ENCODE measurements at places on chromosomes 11 and 22.

DNA sequence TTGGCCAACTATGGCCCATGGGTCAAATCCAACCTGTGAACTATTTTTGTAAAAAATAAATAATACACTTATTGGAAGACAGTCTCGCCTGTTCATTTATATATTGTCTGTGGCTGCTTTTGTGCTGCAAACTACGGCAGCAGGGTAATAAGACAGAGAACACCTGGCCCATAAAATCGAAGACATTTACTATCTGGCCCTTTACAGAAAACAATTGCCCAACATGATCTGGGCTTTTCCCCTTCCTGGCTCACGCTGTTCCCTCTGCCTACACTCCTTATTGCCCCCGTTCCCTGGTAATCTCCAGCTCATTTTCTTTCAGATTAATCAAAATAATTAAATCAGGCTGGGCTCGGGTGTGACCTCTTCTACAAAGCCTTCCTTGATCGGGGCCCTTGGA lies 5.6 kb downstream of the PLAAT2 start:
- no peak for DNase-seq

- no peak for DNase-seq
Observed at GRCh38 chr22:40341604-40342003, 4.7 kb upstream of the ADSL start.

GRCh38 chr22:17851759-17852158 lies 77.5 kb upstream of the BID start:
- DNase-seq: no peak

DNA sequence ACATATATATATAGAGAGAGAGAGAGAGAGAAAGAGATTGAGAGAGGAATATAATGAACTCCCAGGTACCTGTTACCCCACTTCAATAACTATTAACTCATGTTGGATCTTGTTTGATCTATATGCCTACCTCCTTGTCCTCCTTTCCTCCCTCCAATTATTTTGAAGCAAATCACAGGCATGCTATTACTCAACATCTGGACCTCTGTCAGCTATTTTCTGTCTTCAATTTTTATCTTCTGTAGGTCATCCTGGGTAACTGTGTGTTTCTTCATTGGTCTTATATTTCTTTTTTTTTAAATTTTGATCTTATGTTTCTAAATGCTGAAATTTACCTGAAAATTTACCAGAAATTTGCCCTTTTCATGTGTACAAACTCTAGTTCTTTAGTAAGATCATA lies 24.8 kb downstream of the UVRAG start:
- no peak for DNase-seq

DNA sequence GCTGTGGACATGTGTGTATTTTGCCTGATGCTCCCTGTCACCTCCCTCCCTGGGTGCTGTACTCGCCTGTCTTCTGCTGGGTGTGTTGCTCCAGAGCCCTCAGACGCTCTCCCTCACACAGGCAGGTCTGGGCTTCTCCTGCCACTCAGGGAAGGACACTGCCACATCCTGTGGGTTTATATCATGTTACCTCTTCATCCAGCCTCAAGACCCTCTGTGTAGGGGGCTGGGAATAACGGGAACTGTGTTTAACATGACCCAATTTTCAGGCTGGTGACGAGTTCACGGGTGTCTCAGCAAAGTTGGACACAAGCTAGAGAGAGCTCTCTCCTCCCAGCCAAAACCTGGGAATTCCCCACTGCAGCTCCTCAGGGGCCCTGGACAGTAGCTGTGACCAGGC lies 24.6 kb downstream of the MYBPC3 start:
- no peak for DNase-seq
